ENCODE measurements at places on chromosomes 16 and 17.
A peak's percentile ranks its signal among the peaks of the same experiment; 100 is the strongest.

- peaks cover 4% of the 10 kb centered on the region for H3K27me3 ChIP-seq
- H3K4me1 ChIP-seq = no peaks in the 10 kb centered on the region
- no peaks in the 10 kb centered on the region for H3K36me3 ChIP-seq
- H3K4me3 ChIP-seq = peak overlapping the region; percentile 77
Measured at GRCh38 chr16:47142486-47142820, 1.3 kb downstream of the NETO2 start.

- H3K36me3 ChIP-seq = no peaks in the 10 kb centered on the region
- no peak for DNase-seq
- no peak within 1 kb of the TSS for H3K27ac ChIP-seq
- H3K4me3 ChIP-seq = no peak within 1 kb of the TSS
- H3K4me1 ChIP-seq = no peaks in the 10 kb centered on the region
Measured at GRCh38 chr16:21233521-21234150, at the start of gene ANKS4B. TSS of gene ANKS4B (plus strand) at chr16:21233699. CDS start at chr16:21233738, 39 bp downstream.

- no peaks in the 10 kb centered on the region for H3K36me3 ChIP-seq
- H3K27ac ChIP-seq = no peak overlapping the region
- no peak overlapping the region for H3K4me3 ChIP-seq
- no peaks in the 10 kb centered on the region for H3K27me3 ChIP-seq
- no peak for DNase-seq
- peaks cover 4% of the 10 kb centered on the region for H3K4me1 ChIP-seq
Measured at GRCh38 chr17:45310380-45311324, 6.2 kb downstream of the MAP3K14 start.

DNA sequence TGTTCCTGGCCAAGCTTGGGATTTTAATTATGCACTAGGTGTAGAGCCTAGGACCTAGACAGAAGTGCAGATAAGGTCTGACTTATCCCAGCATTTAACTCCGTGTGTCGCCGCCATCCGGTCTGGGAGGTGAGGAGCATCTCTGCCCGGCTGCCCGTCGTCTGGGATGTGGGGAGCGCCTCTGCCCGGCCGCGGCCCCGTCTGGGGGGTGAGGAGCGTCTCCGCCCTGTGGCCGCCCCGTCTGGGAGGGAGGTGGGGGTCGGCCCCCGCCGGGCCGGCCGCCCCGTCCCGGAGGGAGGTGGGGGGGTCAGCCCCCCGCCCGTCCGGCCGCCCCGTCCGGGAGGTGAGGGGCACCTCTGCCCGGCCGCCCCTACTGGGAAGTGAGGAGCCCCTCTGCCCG, 7.1 kb upstream of the B4GALNT2 start:
- no peak for DNase-seq
- H3K4me1 ChIP-seq = no peaks in the 10 kb centered on the region
- H3K4me3 ChIP-seq = no peak overlapping the region
- peaks cover 3% of the 10 kb centered on the region for H3K27me3 ChIP-seq

DNA sequence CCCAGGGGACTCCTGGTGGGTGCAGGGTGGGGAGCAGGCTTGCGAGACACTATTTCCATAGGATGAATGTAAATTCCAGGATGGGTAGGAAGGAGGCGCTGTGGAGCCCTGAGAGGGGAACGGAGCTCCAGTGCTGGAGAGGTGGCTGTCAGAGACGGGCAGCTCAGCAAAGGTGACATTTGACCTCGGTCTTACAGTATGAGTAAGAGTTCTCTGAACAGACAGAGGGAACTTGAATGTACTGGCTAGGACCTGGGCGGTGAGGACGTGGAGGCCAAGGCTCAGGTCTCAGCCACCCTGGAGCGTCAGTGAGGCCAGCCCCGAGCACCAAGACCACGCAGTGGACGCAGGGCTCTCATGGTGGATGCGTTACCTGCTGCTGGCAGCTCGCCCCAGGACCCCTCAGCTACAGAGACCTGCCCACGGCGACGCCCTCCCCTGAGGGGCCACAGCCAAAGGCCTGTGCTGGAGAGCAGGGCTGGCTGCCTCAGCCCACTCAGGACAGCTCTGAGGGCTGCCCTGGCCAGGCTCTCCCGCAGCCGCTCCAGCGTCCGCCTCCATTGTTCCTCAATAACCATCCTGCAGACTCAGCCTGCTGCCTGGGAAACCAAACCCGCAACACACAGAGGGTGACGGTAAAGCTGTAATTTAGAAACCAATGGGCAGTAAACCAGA, 65.9 kb upstream of the TNRC6C start:
- H3K36me3 ChIP-seq = no peaks in the 10 kb centered on the region
- peak; percentile 81 for DNase-seq
- H3K27me3 ChIP-seq = peaks cover 4% of the 10 kb centered on the region
- H3K27ac ChIP-seq = no peak overlapping the region
